Ascending aorta (tissue), 2 donors: ENCODE measurements at places on chromosomes 1 and 21.

DNA sequence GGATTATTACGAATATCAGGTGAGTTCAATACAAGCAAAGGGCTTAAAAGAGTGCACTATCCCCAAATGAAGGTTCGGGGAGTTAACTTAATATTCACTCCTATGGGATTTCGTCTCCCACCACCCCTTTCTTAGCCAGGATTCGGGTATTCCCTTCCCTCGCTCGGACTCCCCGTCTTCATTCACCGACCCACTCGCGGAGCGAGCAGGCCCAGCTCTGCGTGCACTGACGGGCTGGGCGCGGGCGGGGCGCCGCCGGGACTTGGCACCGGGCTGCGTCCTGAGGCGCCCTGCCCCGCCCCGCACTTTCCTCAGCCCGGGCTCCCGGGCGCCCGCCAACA lies 7.7 kb upstream of the MPZL1 start:
- DNase-seq = peak; percentile 93

GRCh38 chr1:7861452-7861851 lies 8.6 kb upstream of the UTS2 start:
- no peak for DNase-seq

DNA sequence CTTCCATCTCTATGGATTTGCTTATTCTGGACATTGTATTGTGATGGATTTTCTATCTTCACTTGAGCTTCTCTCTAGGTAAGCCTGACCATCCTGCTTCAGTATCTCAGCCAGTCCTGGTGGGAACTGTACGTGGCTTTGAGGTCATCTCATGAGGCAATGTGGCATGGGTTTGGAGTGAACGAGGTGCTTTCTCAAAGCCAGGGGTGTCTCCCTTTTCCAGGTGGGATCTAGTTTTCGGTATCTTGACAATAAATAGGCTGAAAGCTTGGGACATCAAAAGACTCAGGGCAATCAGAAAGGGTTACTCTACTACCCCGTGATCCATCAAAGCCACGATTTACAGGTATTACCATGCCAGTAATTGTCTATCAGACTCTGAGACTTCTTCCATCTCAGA lies 40.8 kb downstream of the AZIN2 start:
- DNase-seq = peak; percentile 13

DNA sequence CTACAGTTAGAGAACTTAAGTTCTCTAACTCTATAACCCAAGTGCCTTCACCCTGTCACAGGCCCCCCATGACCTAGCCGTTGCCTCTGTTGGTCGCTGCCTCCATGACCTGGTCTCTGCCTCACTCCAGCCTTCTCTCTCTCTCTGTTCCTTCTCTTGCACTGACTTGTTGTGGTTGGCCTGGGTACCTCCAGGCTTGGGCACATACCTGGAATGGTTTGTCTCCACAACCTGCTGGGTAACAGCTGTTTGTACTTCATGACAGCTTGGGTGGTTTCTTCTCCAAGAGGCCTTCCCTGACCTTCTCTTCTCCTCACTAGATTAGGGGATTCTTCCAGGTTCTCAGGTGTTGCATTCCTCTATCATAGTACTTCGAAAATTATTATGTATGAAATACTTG lies 371.6 kb upstream of the USP24 start:
- DNase-seq = no peak

DNA sequence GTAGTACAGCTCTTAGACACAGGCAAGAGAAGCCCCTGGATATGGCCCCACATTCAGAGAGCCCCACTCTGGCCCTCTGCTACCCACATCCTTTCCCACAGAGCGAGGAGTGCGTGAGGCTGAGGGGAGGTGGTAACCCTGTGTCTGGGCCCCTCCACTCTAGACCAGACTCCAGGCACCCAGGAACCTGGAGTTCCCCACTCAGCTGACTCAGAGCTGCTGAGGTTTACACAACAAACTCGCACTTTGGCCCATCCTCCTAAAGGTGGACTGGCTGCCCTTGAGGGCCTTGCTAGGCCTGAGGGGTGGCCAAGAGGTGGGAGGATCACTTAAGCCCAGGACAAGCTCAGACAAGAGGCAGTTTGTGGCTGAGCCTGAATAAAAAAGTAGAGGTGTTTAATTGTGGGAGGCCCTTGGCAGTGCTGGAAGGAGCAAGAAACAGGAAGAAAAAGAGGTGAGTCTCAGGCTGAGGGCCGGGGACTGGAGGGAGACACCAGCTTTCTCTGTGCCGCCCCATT lies 10.7 kb downstream of the MR1 start:
- DNase-seq = no peak

- no peak for DNase-seq
Measured at GRCh38 chr1:110309767-110310166, 29.4 kb upstream of the RBM15 start.

GRCh38 chr21:35048183-35048601 lies 910 bp downstream of the RUNX1 start:
- no peak for DNase-seq

DNA sequence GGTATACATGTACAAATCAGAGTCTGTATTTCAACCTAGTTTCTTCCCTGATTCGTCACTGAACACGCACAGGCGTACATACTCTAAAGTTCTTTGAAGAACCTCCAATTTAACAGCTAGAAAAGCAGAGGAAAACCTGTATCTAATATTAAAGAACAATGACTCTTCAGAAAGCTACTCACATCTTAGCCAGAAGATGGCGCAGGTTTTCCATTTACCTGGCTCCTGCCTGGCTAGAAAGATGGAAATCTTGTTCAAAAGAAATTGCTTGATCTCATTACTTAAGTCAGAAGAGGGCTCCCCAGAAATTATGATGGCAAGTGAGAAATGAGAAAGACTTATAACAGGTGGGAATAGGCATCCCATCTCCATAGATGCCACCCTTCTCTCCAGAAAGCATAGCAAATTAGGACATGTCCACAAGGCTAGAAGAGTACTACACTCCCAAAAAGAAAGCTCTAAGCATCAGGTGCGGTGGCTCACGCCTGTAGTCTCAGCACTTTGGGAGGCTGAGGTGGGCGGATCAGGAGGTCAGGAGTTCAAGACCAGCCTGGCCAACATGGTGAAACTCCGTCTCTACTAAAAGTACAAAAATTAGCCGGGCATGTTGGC lies 19.0 kb upstream of the L1TD1 start:
- no peak for DNase-seq

GRCh38 chr1:27430903-27431600 lies 38.6 kb downstream of the GPR3 start:
- no peak for DNase-seq

- no peak for DNase-seq
Measured at GRCh38 chr1:61506236-61506635, 218.7 kb downstream of the TM2D1 start.

- DNase-seq = no peak
Measured at GRCh38 chr1:189816558-189816957, 661.1 kb downstream of the BRINP3 start.

DNA sequence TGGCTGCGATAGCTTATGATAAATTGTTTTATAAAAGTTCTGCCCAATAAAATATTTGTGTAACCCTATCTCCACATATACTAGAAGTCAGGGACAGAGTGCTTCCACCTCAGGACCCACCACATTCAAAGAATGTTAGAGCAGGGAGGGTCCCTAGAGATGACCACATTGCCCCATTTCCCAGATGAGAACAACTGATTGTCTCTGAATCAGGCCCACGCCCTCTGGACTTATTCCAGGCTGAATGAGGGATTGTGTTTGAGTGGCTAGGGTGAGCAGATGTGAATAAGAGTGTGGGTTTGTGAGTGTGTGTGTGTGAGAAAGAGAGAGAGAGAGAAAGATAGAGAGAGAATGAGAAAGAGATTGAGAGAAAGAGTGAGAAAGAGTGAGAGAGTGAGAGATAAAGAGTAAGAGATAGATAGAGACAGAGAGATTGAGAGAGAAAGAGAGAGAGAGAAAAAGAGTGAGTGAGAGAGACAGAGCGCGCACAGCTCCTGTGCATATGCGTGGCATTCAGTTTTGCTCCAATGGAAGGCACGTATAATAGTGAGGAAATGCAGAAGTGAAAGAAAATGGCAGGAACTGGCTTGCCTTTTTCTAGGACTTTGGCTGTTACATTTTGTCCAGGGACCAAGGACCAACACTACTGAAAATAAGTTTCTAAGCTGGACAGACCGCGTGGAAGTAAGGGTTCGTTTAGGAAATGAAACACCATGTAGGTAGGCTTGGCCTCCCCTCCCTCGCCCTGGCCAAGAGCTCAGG lies 94.1 kb downstream of the ABCA4 start:
- DNase-seq = no peak

DNA sequence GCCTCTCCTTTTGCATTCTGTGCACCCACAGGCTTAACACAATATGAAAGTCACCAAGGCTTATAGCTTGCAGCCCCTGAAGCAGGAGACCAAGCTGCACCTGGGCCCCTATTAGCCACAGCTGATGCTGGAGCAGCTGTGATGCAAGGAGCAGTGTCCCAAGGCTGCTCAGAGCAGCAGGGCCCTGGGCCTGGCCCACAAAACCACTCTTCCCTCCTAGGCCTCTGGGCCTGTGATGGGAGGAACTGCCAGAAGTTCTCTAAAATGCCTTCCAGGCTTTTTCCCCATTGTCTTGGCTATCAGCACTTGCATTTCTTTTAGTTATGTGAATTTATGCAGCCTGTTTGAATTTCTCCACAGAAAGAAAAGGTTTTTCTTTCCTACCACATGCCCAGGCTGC lies 89.5 kb upstream of the KCTD3 start:
- DNase-seq = no peak

- DNase-seq = no peak
Measured at GRCh38 chr1:228403231-228403631, 3.4 kb downstream of the TRIM11 start.

GRCh38 chr1:108617008-108617723 lies 43.7 kb downstream of the HENMT1 start:
- no peak for DNase-seq

DNA sequence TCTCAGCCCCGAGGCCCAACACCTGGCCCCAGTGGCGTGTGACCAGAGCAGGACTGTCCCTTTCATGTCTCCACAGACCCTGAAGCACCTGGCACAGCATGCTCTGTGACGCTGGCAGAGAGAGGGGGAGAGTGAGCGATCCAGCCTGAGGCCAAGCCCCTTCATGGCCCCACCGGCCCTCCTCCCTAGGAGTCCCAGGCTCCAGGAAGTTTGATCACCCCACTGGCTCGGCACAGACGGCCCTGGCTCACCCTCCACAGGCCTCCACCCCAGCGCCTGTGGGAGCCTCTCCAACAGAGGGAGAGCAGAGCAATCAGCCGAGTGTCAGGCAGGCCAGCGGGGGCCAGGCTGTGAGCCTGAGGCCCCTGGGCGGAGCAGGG lies 11.0 kb downstream of the SH3BGRL3 start:
- DNase-seq = no peak

DNA sequence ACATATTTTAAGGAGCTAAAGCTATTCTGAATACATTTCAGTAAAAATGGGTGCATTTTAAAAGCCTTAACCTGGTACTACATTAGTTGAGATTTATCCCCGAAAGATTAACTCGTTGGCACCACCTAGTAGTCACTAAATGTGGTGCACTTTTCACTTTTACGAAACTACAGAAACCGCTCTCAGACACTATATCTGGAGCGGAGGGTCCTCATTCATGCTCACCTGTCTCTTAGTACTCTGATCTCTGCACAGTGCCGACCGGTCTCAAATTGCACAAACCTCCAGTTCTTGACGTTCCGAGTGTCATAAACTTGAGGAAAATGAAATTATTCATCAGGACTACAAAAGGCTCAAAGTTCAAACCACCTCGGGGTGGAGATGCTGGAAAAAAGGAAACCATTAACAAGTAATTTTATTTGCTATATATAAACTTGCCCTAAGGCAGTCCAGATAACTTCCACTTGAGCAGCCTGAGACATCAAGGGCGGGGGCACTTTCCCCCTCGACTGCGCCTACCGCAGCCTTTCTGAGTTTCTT lies 722 bp downstream of the LZIC start:
- DNase-seq = no peak

- peak; percentile 98 for DNase-seq
Measured at GRCh38 chr1:147242449-147243227, at the start of gene CHD1L. Gene CHD1L (plus strand): TSS chr1:147242684. CDS start chr1:147242704, 20 bp downstream.

- DNase-seq = no peak
Measured at GRCh38 chr21:35044770-35045541, 4.1 kb downstream of the RUNX1 start.

DNA sequence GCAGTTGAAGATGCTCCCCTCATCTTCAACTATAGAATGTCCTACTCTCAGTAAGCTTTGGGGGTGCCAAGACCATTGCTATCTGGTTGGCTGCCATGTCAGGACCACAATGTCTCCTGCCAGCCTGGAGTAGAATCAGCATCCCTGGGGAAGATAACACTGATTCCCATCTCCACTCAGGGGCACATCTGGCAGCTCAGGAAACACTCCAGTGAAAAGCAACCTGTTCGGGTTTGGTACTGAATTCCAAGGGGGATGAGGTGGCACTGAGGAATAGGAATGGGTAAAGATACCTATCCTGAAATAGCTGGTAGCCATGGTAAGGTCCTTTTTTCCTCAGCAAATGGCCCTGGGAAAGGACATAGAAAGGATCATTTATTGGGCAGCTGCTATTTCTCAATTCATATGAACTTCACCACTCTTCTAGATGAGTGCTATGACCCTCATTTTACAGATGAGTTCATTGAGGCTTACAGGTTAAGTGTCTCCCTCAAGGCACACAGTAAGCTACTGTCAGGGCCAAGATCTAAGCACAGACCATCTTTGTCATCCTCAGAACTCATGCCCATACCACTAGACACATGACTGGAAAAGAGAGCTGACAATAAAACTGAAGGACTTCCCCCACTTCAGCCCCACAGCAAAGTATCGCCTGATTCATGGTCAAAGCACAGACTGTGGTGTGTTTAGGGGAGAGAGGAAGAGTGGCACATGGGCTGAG lies 31.4 kb downstream of the AK2 start:
- DNase-seq = no peak
